ENCODE measurements at places on chromosomes 13 and 19.

GRCh38 chr13:24185591-24186232 is 25.2 kb downstream of the SPATA13 start:
- DNase-seq = no peak

DNA sequence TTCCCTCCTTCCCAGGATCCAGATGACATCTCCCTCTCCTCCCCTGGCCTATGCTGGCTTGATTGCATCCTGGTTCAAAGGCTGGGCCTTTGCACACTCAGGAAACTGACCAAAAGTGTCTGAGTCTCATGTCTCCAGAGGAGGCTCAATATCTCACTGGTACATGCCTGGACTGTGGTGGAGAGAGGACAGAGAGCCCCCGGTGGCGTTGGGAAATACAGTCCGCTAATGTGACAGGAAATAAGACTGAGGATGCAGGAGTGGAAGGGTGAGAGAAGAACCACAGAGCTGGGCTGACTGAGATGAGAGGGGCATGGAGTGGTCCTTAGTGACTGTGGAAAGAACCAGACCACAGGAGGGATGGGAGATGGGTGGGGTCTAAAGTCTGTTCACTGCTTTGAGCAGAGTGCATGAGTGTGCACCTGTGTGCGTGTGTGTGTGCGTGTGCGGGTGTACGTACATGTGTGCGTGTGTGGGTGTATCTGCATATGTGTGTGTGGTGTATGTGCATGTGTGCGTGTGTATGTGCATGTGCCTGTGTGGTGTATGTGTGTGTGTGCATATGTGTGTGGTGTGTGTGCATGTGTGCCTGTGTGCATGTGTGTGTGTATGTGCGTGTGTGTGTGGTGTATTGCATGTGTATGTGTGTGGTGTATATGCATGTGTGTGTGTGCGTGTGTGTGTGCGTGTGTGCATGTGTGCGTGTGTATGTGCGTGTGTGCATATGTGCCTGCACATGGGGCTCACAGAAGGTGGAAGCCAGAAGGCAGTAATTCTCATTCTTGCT is 1.9 kb downstream of the SIGLEC5 start:
- DNase-seq = no peak

DNA sequence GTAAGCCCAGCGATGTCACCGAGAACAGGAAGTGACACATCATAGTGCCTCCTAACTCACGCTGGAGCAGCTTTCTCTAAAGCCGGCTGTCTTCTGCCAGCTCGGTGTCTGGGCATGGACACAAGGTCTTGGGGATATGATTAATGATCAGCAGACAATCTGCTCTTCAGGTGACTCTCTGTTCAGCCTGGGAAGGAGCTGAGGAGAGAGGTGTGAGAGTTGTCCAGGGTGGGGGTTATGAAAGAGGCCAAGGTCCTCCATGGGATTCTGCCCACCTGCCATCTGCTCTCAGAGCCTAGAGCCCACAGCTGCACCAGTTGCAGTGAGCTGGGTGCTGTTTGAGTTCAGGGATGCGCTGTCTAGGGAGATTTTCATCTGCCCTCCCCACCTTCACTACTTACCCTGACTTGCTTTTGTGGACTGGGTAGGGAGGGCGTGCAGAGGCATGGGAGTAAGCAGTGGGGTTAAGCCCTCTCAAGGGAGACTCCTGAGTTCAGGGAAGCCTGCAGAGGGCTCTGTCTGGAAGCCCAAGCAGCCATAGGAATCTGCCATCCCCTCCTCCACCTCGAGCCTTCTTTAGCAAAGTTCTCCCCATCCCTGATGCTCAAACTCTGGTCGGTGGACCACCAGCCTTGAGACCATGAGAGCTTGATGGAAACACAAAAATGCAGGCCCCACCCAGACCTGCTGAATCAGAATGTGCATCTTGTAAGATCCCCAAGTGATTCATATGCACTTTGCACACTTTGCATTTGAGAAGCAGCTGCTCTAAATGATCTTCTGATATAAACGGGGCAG is 539.7 kb downstream of the RFC3 start:
- peak; percentile 44 for DNase-seq

DNA sequence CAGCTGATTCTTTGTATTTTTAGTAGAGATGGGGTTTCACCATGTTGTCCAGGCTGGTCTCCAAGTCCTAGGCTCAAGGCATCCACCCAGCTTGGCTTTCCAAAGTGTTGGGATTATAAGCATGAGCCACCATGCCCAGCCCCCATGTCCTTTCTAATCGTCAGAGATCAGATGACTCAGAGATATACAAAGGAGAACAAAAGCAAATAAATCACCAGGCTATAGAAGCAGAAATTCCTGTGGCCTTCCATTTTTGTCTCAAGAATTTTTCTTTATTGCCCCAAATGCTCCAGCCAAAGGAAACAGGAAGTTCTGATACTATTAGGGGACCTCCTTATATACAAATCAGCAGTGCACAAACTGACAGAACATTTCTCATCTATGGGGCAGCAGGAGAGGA is 207.8 kb downstream of the RFC3 start:
- DNase-seq = peak; percentile 15

- DNase-seq = no peak
These were observed 248.3 kb upstream of the SLITRK1 start for GRCh38 chr13:84130495-84131114.

Measured in urothelium cell line (cell line).